Left renal pelvis (tissue), 4 donors: ENCODE measurements at places on chromosomes 4 and X. TPM values are rescaled to one million over a fixed set of nuclear protein-coding genes. Genes with fewer than 3 reads are reported as not detected.

- DNase-seq = no peak
Measured at GRCh38 chr4:16783119-16783518, 115.3 kb downstream of the LDB2 start.

- no peak for DNase-seq
Measured at GRCh38 chr4:149077181-149077580, 635.0 kb upstream of the NR3C2 start.

DNA sequence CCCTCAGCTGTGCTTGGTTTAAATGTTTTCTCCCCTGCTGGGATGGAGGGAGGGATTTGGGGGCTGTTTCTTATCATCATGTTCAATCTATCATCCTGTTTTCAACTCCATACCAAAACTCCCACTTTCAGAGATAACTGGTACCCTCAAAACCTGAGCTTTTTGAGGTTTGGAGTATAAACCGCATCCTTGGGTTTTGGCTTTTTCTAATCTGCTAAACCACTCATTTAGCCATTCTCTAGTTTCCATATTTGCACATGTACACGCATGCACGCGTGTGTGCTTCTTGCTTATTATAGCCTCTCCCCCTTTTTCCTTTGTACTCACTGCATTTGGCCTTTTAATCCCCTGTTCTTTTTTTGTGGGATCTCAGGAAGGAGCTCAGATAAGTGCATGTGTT, 116.7 kb upstream of the TEX13D start:
- DNase-seq = no peak

GRCh38 chr4:44679060-44679459, 840 bp downstream of the GUF1 start:
- DNase-seq = no peak

- DNase-seq = no peak
Measured at GRCh38 chr4:156408749-156409148, 455.1 kb upstream of the CTSO start.

GRCh38 chr4:184217634-184218033, at the start of gene ENPP6:
Gene ENPP6 (minus strand): TSS chr4:184217873. CDS start chr4:184217819, 54 bp downstream.
- no peak for DNase-seq

- DNase-seq = no peak
Measured at GRCh38 chr4:7987148-7987989, 47.7 kb upstream of the AFAP1 start.

- no peak for DNase-seq
Measured at GRCh38 chr4:10728016-10728415, 43.4 kb upstream of the CLNK start.

GRCh38 chr4:96183611-96184010, 343.7 kb downstream of the PDHA2 start:
- DNase-seq = no peak

GRCh38 chr4:144873226-144873990, 224.6 kb downstream of the ANAPC10 start:
- no peak for DNase-seq

DNA sequence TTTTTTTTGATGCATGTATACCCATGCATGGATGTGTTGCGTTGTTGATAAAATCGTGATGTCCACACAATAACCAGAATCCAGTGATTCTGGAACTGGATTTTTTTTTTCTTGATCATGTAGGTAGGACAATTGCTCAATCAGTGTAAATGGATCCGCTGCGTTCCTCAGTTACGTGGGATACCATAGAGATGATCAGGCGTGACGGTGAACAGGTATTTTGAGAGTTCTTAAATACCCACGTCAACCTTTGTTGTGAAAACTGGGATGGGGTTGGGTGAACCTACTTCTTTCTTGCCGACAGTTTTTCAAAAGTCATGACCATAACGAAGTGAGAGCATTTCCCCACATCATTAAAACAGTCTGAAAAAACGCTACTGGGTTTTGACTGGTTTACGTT, 913 bp upstream of the SMIM10L2A start:
- no peak for DNase-seq

DNA sequence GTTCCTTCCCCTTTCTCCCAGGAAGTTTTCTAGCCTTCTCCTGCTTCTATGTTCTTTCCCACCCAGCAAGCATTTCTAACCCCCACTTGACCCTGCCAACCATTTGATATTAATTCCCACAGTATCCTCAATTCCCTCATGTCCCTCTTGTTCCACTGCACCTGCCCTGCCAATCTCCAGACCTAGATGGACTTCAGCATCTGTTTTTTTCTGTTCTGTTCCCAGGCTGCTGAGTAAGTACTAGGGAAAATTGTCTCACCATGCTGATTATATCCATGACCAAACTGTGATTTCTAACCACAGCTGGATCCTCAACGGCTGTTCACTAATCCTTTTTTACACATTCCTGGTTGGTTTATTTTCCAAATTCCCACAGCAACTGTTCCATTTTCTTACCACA, 37.7 kb downstream of the CLCN5 start:
- no peak for DNase-seq

GRCh38 chr4:6362896-6363295, 93.2 kb downstream of the WFS1 start:
- DNase-seq = no peak

DNA sequence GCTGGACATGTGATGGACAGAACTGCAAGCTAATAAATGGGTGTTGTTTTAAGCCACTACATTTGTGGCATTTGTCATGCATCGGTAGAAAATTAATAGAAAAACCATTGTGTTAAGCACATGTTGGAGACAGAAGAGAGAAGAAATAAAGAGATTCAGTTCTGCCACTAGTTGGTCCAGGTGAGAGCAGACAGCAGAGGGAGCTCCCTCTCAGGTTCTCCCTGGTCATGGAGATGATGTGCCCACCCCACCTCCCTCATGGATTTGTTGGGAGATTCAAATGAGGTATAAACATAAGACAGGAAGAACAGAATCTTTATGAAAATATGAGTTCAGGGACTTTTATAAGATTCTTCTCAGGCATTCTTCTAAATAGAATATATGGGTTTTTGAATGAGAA, 36.8 kb upstream of the OCIAD2 start:
- DNase-seq = no peak

- no peak for DNase-seq
Measured at GRCh38 chr4:184896868-184897715, 71.3 kb upstream of the ACSL1 start.

- DNase-seq = no peak
Measured at GRCh38 chr4:16290681-16291420, 64.6 kb upstream of the TAPT1 start.

DNA sequence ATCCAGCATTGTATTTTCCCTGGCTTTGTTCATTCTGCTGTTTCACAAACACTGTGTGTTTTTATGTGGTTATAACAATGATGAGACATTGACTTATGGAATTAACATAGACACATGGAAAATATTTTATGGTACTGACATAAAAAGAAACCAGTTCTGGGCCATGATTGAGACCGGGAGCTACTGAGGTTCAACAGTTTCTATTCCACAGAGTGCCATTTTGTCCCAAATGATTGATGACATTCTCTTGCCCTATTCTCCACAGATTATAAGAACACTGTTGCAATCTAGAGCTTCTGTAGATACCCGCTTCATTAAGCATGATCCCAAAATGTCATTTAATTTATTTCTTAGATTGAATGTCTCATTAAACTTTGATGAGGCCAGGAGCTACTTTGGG, 326.8 kb downstream of the RPA4 start:
- no peak for DNase-seq

GRCh38 chr4:166165829-166166420, 292.9 kb downstream of the TLL1 start:
- peak; percentile 64 for DNase-seq

DNA sequence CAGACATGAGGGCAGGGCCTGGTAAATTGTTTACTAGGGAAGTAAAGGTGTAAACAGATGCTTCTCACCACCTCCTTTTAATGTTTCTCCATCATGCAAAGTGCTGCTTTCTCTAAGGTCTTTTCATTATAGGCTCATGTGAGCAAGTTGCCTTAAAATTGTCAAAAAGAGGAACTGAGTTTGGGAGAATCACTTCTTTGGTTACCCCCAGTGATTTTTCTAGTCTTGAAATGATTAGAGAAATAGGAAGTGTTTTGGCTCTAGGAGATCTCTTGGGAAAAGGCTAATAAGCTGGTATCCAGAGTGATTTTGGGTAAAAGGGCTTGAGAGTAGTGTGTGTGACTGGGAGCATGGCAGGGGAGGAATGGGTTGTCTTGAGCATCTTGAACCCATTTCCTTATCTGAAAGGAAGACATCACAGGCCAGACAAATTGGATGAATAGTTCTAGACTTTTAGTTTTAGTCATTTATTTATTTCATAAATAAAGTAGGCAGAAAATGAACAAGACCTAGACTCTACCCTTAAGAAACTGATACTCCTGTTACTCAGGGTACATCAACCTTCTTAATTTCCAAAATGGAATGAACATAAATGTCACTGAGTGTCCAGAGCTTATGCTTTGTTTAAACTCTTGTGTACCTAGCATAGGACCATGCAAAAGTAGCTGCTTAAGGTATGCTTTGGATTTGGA, 14.2 kb downstream of the GRPR start:
- no peak for DNase-seq

DNA sequence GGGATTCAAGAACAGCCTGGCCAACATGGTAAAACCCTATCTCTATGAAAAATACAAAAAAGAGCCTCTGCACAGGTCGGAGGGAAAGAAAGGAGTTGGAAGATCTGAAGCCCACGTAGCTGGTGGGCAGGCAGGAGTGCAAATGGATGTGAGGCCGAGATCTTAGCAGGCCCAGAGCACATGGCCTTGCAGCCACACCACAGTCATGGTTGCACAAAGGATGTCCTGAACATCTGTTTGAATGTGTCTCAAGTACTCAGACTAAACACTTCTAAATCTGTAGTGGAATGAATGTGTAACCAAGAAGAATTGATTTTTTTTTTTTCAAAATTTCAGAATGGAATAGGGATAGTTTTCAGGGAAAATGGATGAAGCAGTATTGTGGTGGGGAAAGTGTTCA, 10.8 kb downstream of the CA5B start:
- no peak for DNase-seq

GRCh38 chrX:79130857-79131256, 13.6 kb upstream of the GPR174 start:
- DNase-seq = no peak

GRCh38 chr4:15778289-15779241, at the start of gene CD38:
Gene CD38 (plus strand): TSS chr4:15778328. CDS start chr4:15778415, 87 bp downstream.
- DNase-seq = no peak

GRCh38 chr4:83748711-83749110, 212.8 kb downstream of the GPAT3 start:
- DNase-seq = no peak

GRCh38 chrX:16185725-16186136, 18.4 kb downstream of the MAGEB17 start:
- no peak for DNase-seq

GRCh38 chrX:40471965-40472648, 108.7 kb upstream of the ATP6AP2 start:
- DNase-seq = no peak

Gene ZNF732
- 2.7 TPM for polyA plus RNA-seq

Gene PAGE3
- polyA plus RNA-seq = not detected

Gene AKAP17A
- 63.7 TPM for polyA plus RNA-seq

Gene TMEM150C
- 25.2 TPM for polyA plus RNA-seq

Gene SMAD1
- polyA plus RNA-seq = 57.4 TPM

Gene FRMPD4
- 0.34 TPM for polyA plus RNA-seq

Gene MAGEB2
- polyA plus RNA-seq = not detected

Gene BBS7
- 27.0 TPM for polyA plus RNA-seq

Gene NCAPG
- polyA plus RNA-seq = 29.3 TPM
